ENCODE measurements at places on chromosomes 16 and 17.

DNA sequence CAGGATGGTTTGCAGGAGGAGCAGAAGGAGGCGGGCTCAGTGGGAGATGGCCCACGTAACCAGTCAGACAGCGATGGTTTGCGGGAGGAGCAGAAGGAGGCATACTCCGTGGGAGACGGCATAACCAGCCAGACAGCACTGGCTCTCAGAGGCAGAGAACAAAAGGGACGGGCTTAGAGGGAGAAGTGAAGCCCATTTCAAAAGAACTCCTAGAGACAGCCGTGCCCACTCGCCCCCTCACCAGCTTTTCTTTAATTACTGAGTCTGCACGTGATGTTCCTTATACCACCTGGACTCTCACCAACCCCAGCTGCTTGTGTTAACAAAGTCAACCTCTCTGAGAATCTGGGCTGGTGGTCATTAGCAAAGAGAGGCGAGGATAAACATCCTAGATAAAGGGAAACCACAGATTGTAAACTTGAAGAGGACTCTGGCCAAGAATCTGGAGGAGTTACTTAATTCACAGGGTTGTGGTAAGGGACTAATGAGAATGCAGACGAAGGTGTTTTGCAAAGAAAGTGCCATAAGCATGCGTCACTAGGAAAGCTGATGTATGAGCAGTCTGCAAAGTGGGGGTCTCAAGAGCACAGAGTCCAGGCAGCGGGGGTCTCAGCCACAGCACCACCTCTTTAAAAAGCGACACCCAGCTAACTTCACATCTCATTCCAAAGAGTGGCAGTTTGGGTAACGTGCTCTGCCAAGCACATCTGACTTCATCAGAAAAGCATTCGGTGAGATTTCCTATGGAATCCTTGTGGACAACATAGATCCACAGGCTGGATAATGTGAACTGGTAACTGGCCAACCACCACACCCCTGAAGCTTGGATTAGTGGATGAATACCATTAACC, 51.7 kb downstream of the NXN start:
- no peak for DNase-seq

DNA sequence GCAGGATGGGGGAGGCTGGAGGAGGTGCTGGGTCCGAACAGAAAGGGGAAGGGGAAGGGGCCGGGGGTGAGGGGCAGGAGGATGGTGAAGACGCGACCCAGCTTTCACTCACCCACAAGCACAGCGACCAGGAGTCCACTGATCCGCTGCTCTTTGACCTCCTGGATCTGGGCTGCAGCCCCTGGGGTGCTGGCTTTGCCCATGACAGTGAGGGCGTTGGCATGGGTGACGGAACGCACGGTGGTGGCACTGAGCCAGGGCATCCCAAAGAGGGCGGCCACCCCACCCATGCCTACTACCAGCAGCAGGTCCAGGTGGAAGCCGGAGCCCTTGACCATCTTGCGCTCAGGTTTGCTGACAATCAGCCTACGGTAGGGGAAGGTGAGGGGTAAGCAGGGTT, 14.9 kb downstream of the SLC4A1 start:
- DNase-seq = no peak

GRCh38 chr17:56074361-56074890, 78.8 kb upstream of the ANKFN1 start:
- no peak for DNase-seq

- DNase-seq = no peak
Measured at GRCh38 chr17:50196036-50196435, 5.4 kb downstream of the COL1A1 start.

- no peak for DNase-seq
Measured at GRCh38 chr16:56226845-56227525, 35.7 kb downstream of the GNAO1 start.

DNA sequence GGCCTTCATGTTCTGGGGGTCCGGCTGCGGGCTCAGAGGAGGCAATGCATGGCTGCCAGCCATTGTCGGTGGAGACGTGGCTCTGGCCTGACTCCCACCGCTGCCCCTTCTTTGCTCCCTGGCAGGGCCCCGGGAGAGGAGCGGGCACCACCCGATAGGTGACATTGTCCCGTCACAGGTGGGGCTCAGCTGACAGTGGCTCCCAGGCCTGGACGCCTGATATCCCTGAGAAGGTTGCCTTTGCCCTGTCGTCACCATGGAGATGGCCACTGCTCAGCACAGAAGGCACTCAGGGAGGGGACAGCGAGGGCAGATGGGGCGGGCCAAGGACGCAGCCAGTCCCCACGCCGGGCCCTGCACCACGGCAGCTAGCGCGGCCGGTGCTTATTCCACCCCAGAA, 42.6 kb downstream of the SOX8 start:
- no peak for DNase-seq

GRCh38 chr16:84647828-84648594, at the start of gene KLHL36:
KLHL36 (plus strand) TSS chr16:84648511; CDS start chr16:84650868, 2,357 bp downstream.
- DNase-seq = peak; percentile 53

DNA sequence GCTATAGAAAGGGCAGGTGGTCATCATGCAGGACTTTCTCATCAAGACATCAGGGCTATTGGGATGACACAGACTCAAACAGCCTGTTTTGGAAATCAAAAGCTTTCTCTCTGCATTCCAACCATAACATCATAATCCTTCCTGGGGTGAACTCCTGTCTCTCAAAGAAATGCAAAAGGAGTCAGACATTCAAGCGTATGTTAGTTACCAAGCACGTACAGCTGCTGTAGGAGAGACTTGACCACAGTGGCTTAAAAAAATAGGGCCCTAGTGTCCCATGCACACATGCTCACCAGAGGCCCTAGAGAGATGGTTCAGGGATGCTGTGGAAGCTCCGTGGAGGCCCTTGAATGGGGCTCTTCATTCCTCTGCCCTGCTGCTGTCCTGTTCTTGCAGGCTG, 24.6 kb upstream of the FOXF1 start:
- DNase-seq = no peak

Data from NAMALWA (cell line).